ENCODE measurements at places on chromosomes 6 and 20.

DNA sequence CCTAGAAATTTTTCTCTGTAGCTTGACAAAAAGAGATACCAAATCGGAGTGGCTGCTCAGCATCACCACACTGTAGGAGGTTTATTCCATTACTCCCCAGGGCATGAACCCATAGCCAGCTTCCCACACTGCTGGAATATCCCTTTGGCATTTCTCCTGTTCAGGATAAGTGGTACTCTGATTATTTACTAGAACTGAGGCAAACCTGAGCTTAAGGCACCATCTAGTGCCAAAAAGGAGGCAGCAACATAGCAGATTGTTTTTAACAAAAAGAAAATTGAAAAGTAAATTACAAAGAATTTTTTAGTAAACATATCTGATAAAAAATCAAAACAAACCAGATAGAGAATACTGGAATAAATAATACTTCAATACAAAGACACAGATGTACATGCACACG lies 181.7 kb downstream of the WDR27 start:
- DNase-seq = no peak

DNA sequence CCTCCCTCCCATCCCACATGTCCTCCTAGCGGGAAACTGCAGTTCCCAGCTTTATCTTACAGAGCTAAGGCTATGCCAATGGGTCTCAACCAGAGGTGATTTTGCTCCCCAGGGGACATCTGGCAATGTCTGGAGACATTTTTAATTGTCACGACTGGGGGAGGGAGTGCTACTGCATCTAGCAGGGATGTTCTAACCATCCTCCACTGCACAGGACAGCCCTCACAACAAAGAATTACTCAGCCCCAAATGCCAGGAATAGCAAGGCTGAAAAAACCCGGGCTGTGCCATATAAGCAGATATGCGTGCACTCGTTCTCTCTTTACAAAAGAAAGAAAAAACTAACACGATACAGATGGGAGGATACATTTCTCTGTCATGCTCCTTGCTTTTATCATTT lies 8.5 kb downstream of the MRPS18A start:
- no peak for DNase-seq

GRCh38 chr6:138944412-138944811 lies 43.6 kb downstream of the REPS1 start:
- DNase-seq = no peak

DNA sequence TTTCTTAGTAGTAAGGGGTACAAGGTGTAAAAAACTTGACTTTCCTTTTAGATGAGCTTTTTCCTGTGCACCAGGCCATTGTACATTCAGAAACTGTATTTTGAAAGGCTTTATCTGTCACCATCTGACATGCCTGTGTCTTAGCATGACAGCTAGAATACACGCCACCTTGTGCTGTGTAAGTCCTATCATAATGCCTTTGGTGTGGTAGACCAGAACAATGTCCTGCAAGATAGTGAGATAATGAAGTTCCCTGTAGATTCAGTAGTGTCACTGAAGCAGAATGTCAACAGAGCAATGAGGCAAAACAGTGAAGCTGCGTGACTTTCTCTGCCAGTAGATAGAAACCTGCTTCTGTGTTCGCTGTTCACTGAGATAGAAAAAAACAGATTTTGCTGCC lies 105.8 kb downstream of the JAG1 start:
- DNase-seq = no peak

DNA sequence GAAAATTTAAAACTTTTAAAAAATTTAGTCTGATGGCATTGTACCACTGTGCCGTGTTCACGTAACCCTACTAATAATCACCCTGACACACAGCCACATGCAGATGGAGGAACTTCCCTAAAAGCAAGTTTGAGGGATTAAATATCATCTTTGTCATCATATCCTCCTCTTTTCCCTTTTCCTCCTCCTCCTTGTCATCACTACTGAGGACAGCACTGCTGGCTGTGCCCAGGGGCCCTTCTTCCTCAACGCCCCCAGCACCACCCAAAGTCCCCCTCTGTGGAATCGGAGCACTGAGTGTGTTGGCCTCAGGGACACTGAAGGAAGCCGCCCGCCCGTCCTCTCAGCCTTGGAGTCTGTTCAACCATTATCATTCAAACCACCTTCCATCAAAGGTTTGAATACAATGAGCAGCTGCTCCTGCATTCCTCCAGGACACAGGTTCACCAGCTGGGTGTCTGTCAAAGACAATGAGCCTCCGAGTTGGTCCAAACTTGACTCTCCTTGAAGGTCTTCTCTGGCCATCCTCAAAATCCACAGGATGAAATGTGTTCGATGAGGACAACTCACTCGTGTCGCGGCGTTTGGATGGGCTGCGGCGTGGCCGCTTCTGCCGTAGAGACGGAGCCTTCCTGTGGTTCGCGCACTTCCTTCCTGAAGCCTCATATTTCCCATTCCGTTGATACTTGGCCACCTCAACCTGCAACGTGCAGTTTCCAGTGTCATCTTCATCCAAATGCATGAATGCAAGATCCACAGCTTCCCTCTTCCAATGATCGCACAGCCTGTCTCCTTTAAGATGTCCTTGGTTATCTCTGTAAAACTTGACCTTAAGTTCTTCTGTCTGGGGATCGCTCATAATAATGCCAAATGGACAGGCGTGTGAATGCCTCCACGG lies 23.3 kb downstream of the NQO2 start:
- DNase-seq = no peak

- DNase-seq = no peak
These were observed 271.5 kb upstream of the CDYL start for GRCh38 chr6:4504700-4505099.

GRCh38 chr20:37885593-37886503 lies 17.1 kb upstream of the VSTM2L start:
- DNase-seq = no peak

- peak; percentile 69 for DNase-seq
These were observed at the start of gene POM121L2 for GRCh38 chr6:27312146-27312949. POM121L2 (minus strand) TSS chr6:27312273; CDS start chr6:27312170, 103 bp downstream.

GRCh38 chr6:30964075-30964474 lies 19.4 kb upstream of the MUC21 start:
- no peak for DNase-seq

GRCh38 chr6:127952831-127953230 lies 52.0 kb upstream of the THEMIS start:
- DNase-seq = no peak

GRCh38 chr20:6490849-6491248 lies 276.6 kb upstream of the BMP2 start:
- DNase-seq = no peak

DNA sequence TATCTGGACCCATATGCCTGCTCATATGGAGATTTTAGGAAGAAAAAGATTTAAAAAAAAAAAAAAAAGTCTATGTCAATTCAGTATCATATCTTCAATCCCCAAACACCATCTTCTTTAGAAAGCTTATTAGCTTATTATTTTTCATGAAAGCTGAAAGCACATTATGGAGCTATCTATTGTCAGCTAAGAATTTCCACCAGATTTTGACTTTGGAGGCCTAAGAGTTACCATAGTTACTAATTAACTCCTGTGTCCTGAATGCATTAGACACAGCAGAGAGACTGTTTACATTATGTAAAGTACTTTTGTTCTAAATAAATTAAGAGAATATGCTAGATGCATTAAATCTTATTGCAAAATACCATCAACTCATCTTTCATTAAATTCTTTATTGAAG lies 255.5 kb upstream of the NRSN1 start:
- no peak for DNase-seq

- DNase-seq = no peak
These were observed 64.3 kb downstream of the IRF4 start for GRCh38 chr6:455835-456234.

All from progenitor cell of endocrine pancreas (in vitro differentiated cells).